ENCODE measurements at places on chromosomes 16 and 17. TPM values are rescaled to one million over a fixed set of nuclear protein-coding genes. Genes with fewer than 3 reads are reported as not detected.

The ARL6IP1 gene
- total RNA-seq, result 433 TPM

The C16orf46 gene
- total RNA-seq, result 3.7 TPM

The C16orf92 gene
- total RNA-seq, result not detected

The CES5A gene
- total RNA-seq, result not detected

The KRT14 gene
- 0.49 TPM for total RNA-seq

The HASPIN gene
- 0.25 TPM for total RNA-seq

The PRR11 gene
- total RNA-seq, result 3.0 TPM

The COA3 gene
- total RNA-seq, result 56.1 TPM

The ULK2 gene
- 151 TPM for total RNA-seq

The CCL4L2 gene
- 2.0 TPM for total RNA-seq

The KIFC3 gene
- 36.9 TPM for total RNA-seq

The IRX3 gene
- not detected for total RNA-seq

The SDK2 gene
- 14.8 TPM for total RNA-seq

The FAM20A gene
- total RNA-seq, result 4.7 TPM

Data from temporal lobe (tissue), 4 donors.